AG08395 (cell line): ENCODE measurements at places on chromosomes 3 and 15.
A peak's percentile ranks its signal among the peaks of the same experiment; 100 is the strongest.

- no peak for DNase-seq
These were observed 10.4 kb downstream of the BCL6 start for GRCh38 chr3:187734841-187735240.

DNA sequence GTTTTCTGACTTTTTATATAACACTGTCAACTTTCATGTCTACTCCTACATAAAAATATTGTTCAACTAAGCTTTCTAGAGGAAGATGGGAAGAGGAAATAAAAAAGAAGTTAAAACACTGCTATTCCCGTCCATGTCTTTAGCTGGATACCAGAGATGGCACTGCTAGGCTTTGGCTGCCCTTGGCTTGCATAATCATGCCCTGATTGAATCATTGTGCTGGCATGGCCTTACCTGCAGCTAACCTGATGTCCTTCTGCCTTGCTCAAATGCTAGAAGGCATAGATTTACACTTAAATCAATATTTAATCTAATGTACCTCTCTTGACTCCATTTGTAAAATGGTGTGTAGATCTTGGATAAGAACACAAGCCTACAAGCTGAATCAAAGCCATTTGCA, 539.7 kb upstream of the IL12A start:
- DNase-seq, result no peak

DNA sequence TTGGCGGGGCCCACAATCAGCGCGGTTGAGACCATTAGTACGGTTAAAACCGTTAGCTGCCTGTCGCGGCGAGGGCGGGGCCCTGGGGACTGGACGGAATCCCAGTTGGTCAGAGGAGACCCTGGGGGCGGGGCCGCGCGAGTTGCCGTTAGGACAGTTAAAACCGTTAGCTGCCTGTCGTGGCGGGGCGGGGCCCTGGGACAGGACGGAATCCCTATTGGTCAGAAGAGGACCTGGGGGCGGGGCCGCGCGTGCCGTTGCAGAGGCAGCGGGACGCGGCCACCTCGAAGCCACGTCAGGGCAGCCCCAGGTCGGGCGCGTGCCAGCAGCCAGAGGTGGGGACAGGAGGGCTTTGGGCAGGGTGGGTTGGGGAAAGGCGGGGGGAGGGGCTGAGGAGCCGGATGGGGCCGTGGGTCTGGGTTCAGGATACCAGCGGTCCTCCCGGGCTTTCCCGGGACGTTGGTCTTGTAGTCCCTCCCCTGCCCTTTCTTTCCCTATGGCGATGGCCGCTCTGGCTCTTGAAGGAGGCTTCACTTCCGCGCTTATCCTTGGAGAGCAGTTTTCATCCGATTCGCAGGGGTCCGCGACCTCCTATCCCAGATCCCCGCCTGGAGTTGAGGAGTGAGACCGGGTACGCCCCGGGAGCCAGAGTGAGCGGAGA, 28.0 kb downstream of the KLHDC8B start:
- DNase-seq, result peak; percentile 96

DNA sequence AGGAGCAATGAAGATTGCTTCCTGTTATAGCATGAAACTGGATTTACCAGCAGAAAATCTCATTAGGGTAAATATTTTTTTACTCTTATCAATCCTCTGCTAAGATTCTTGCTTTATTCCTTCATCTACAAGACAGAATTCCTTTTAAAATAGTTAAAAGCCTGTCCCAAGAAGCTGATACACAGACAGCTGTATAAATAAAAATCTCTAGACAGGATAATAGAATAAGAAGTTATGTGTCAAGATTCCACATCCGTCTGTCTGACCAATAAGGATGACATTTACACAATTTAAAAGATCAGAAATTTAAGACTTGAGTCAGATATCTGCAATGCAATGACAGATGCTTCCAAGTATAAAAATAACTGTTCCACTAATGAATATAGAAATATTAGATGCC, 57.6 kb downstream of the SSR3 start:
- no peak for DNase-seq

GRCh38 chr3:20104167-20104661, 64.0 kb downstream of the KAT2B start:
- no peak for DNase-seq

DNA sequence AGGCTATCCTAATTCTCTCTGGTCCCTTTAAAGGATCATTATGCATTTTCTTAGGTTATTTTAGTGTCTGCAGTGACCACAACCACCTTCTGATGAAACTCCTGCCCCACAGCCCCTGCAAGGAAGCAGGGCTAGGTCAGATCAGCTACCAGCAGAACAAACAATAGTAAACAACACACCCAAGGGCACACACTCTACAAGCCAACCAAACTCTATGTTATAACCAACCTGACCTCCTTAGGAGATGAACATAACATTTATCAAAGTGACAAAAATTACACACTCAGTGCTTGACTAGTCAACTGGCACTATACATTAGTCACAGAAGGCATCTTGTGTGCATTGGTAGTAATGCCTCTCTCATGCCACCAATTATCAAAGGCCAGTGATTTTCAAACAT, 17.3 kb downstream of the DENND6A start:
- DNase-seq, result no peak

DNA sequence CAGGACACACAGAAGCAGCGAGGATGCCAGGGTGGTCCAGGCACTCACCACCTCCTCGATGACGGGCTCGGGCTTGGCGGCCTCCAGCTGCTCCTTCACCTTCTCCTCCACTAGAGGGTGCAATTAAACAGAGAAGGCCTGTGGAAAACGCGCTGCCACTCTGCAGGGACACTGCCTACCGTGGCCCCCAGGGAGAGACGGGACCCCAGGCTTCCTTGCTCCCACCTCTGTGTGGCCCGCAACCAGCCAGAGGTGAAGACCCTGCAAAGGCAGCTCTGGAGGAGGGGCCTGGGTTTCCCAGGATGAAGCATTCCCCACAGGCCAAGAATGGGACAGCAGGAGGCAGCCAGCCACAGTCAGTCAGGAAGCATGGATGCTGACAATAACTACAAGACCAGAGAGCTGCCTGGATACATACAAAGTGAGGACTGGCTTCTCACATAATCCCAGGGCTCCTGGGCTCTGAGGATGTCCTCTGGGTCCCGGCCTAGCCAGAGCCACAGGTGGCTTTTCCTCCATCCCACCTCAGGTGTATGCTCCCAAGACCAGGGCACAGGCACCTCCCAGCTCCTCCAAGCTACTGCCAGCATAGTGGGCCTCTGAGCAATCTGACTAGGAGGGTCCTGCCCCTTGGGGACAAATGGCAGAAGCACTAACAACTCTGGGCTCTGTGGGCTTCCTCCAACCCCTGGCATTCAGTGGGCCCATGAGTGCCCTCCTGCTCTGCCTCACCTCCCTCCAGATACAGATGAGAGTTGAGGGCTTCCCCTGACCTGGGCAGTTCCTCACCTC, 46.2 kb downstream of the PTH1R start:
- peak; percentile 53 for DNase-seq

- no peak for DNase-seq
These were observed 19.9 kb upstream of the CACNA2D2 start for GRCh38 chr3:50523279-50523811.

GRCh38 chr3:71372911-71373637, 210.5 kb downstream of the FOXP1 start:
- no peak for DNase-seq

GRCh38 chr3:127081001-127081720, 98.2 kb downstream of the PLXNA1 start:
- DNase-seq, result no peak

GRCh38 chr15:89129123-89129815, 41.0 kb downstream of the ABHD2 start:
- no peak for DNase-seq

- DNase-seq, result no peak
These were observed 176.7 kb downstream of the DIPK2A start for GRCh38 chr3:144148356-144148755.

DNA sequence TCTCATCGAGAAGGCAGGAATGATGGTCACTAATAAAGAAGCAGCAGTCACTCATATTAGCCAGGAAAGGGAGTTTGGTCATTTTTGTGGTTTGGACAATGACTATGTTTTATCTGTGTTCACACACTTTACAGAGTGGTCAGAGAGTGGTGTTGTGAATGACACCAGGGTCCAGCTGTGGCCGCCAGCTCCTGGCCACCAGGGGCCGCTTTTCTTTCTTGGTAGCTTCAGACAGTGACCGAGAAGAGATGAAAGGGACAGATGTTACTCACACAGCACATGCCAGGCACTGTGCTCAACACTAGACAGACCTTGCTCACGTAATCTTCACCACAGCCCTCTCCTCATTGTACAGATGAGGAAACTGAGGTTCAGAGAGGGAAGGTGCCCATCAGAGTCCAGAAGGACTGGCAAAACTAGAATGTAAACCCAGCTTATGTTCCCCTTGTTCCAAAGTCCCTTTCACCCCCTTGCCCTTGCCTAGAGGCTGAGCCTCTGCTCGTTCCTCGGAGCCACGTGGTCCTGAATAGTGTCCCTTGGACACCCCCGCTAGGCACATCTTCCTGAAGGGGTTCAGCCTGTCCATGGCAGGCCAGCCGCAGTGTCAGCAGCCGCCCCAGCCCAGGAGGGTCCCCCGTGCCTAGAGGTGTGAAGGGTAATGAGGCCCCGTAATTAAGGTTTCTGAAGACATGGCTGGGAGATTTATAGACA, 55.6 kb downstream of the CYP11A1 start:
- DNase-seq, result peak; percentile 61

- no peak for DNase-seq
These were observed 63.3 kb upstream of the LRRC3B start for GRCh38 chr3:26559227-26559626.

DNA sequence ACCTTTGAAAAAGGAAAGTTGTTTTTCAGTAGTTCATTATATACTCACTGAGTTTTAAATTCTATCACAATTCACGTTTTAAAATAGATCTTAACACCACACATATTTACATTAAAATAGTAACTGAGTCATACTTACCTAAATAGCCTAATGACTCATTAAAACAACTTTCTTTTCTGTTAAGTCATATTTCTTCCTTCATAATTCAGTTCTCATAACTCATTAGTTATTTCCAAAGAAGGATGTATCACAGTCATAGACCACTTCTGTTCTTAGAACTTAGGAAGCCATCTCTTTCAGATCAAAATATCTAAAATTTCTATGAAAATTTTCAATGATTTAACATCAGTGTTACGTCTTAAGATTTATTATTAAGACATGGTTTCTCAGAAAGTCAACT, 885.9 kb downstream of the FHIT start:
- no peak for DNase-seq

- DNase-seq, result peak; percentile 78
These were observed 36.1 kb upstream of the HRH1 start for GRCh38 chr3:11118181-11118682.

GRCh38 chr15:38005953-38006808, 71.7 kb downstream of the TMCO5A start:
- no peak for DNase-seq

GRCh38 chr3:139619484-139619883, 58.3 kb downstream of the NMNAT3 start:
- no peak for DNase-seq

DNA sequence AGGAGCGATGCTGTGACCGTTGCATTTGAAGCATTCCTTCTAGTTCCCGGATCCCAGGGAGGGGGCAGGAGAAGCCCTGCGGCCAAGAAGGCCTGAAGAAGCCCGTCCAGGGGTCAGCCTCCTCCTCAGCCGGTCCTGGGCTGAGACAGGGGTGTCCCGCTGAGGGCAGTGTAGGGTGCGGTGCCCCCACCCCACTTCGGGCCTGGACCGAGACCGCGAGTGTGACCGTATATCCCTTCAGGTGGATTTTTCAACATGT, 2.8 kb downstream of the OCA2 start:
- no peak for DNase-seq

DNA sequence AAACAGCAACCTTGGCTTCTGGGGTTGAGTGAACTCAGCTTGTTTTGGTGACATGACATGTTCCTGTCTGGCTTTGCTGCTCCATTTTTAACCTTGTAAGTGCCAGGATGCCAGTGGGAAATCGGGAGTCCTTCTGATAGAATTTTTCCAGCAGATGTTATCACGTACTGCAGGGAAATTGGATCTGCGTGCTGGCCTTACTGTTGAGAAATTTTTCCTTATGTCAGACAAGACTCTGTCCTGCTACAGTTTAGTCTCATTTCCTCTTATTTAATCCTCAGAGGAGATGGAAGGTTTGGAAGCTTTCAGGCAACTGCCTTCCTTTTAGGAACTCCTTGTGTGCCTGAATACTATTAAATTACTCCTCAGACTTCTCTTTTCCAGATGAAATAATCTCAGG, 80.6 kb downstream of the PGPEP1L start:
- DNase-seq, result no peak

- no peak for DNase-seq
These were observed 77.0 kb upstream of the PLSCR5 start for GRCh38 chr3:146682171-146682570.

- no peak for DNase-seq
These were observed 43.5 kb upstream of the GRIP2 start for GRCh38 chr3:14583548-14584091.

- DNase-seq, result no peak
These were observed 101.9 kb upstream of the LRIG1 start for GRCh38 chr3:66602691-66603090.

DNA sequence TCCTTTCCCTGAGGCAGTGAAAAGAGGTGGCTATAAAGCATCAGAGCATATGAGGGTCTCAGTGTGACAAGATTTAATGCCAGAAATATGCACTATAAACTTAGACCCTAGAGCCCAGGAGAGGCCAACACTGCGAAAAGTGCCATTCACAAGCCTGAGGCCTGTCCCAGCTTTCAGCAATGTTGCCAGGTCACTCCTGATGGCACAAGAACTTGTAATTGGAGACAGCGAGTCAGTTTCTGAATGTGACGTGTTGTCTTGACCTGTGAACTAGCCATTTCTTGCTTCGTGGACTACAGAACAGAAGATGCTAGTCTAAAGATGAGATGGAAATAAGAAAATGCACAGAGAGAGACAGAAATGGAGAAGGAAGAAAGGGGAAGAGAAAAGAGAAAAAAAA, 87.9 kb downstream of the WDR72 start:
- no peak for DNase-seq

DNA sequence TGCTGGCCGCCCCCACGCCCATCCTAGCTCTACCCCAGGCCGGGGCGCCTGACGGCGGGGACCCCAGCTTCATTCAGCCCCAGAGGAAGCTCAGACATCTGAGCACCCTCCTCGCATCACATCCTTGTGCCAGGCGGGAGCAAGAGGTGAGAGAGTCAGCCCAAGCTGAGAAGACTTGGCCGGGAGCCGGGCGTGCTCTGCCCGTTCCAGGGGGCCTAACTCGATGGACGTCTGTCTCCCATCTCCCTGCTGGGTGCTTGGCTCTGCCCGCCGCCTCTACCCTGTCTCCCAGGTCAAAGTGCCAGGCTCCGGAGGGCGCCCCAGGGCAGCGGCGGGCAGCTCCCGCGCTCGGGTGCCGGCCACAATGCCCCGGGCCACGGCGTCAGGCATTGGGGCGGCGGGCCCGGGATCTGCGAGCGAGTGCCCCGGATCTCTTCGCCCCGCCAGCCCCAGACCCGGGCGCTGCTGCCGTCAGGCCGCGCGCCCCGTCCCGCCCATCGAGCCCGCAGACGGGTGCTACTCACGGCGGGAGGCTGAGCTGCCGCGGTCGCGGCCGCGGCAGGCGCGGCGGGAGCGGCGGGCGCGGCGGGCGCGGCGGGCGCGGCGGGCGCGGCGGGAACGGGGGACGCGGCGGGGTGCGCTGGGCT, 388 bp downstream of the DAPK2 start:
- no peak for DNase-seq
